AG04449 (cell line): ENCODE measurements at places on chromosomes 6 and 20.

- no peak for DNase-seq
Measured at GRCh38 chr20:4040283-4041179, 25.2 kb upstream of the RNF24 start.

- DNase-seq = no peak
Measured at GRCh38 chr6:109197061-109197460, 101.8 kb downstream of the CEP57L1 start.

DNA sequence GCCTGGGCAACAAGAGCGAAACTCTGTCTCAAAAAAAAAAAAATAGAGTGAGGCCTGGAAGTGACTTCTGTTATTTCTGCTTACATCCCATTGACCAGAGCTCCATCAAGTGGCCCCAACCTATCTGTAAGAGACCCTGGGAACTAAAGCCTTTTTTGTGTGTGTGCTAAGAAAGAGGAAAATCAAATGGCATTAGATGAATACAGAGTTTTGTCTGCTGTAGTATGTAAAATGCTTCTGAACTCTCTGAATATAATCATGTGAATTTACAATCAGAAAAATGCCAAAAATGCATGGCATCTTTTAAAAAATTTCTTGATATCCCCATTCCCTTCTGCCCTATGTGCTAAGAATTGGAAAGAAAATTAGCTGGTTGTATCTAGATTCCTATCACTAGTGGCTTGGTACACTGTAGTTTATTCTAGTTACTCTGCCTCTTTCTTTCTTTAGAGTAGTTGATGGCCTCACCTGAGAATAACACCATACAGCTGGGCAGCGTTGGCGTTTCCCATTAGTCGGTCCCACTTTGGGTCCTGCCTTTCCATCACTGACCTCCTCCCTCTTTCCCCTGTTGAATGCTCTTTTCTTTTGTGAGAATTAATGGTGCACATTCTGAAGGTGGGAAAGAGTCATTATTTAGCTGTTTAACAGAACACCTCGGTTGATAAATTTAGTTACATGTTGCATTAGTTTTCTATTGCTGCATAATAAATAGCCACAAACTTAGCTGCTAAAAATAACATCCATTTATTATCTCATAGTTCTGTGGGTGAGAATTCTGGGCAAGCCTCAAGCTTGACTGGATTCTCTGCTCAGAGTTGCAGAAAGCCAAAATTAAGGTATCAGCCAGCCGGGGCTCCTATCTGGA is 38.2 kb downstream of the SAMD5 start:
- peak; percentile 5 for DNase-seq

GRCh38 chr20:63519668-63520503 is 679 bp upstream of the PPDPF start:
- no peak for DNase-seq

DNA sequence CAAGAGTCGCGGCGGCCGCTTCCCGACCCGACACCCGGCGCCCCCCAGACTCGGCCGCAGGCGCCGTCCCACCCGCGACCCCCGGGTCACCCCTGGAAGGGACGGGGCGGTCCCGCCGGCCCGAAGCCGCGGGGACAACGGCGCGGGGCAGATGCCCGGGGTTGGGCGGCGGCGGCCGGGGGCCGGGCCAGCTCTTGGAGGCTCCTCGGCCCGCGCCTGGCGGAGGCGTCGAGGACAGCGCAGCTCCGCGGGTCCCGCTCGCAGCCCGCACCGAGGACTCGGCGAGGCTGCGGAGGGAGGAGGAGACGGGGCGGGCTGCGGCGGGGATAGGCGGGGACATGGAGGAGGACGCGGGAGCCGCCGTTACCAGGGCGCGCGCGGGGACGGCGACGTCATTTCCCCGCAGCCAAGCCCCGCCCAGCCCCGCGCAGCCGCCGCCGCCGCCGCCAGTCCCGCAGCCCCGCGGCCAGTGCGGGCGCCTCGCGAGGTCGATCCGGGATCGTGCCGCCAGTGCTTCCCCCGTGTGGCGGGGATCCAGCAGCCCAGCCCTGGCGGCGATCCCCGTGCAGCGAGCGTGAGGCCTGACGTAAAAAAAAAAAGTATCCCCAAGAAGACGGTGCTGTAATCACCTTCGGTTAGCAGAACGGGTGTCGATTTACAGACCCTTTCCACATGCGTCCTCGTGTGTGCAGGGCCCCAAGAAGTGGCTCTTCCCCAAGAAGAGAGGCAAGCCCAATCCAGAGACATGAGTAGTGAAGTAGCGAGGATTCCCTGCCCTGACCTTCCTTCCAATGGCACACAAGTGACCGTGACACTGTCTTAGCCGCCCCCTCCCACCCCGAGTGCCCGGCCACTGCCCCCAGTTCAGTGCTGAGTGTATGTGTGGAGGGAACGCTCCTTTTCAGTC is at the start of gene FAM184A:
TSS of gene FAM184A (minus strand) at position 289 of the 907 bp plus-strand sequence. CDS start 365 bp downstream, outside the sequence.
- DNase-seq = no peak

- DNase-seq = no peak
Measured at GRCh38 chr6:43089467-43089866, 13.4 kb downstream of the PTK7 start.

DNA sequence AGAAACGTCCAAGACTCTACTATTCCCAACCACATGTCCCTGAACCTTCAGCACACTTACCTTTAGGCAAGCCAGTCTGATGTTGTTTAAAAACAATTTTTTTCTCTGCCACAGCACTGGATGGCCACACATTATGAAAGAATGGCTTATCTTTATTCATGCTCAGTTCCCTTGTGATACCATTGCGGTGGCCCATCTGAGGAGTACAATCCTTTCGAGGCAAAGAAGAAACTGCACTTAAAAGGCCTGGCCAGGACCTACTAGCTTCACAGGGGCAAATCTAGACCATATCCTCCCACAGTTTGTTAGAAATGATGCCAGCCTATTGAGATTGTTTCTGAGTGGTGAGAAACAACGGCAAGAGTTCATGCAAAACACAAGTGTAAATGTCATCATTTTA is 88.4 kb upstream of the PLEKHG1 start:
- no peak for DNase-seq
